ENCODE measurements at places on chromosomes 3 and 15. TPM values are rescaled to one million over a fixed set of nuclear protein-coding genes. Genes with fewer than 3 reads are reported as not detected.

Gene ZWILCH
- 40.2 TPM for total RNA-seq

Gene TICRR
- total RNA-seq = 13.1 TPM

- no peak for DNase-seq
Observed at GRCh38 chr3:126474498-126475412, 936 bp downstream of the ZXDC start.

DNA sequence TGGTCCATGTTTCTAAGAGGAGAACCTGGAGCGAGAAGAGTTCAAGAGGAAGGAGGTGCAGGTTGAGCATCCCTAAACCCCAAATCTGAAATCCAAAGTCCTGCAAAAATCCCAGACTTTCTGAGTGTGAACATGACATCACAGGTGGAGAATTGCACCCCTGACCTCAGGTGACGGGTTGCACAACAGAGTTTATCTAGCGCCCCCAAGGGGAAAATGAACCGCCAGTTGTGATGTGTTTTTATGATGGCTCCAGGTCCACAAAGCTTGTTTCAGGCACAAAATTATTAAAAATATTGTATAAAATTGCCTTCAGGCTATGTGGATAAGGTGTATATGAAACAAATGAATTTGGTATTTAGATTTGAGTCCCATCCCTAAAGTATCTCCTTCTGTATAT lies 420.0 kb downstream of the GABRB3 start:
- DNase-seq = no peak
